ENCODE measurements at places on chromosomes 5 and 9.

DNA sequence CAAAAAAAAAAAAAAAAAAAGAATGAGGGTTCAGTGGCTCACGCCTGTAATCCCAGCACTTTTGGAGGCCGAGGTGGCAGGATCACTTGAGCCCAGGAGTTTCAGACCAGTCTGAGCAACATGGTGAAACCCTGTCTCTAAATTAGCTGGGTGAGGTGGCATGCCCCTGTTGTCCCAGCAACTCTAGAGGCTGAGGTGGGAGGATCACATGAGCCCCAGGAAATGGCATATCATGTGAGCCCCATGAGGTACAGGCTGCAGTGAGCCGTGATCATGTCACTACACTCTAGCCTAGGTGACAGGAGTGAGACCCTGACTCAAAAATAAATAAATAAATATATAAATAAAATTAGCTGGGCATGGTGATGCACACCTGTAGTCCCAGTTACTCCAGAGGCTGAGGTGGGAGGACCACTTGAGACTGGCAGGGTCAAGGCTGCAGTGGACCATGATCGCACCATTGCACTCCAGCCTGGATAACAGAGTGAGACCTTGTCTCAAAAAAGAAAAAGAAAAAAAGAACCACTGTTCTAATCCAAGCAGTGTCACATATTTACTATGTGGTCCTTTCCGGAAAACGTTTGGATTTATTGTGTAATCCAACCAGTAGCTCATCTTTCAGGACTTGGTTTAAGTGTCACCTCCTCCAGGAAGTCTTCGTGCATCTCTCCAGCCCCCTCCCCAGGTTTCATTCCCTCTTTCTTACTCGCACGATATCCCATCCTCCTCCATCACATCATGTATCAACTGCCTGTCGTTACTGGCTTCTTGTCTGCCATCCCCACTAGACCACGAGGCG is 12.3 kb upstream of the SPOUT1 start:
- no peak for DNase-seq

DNA sequence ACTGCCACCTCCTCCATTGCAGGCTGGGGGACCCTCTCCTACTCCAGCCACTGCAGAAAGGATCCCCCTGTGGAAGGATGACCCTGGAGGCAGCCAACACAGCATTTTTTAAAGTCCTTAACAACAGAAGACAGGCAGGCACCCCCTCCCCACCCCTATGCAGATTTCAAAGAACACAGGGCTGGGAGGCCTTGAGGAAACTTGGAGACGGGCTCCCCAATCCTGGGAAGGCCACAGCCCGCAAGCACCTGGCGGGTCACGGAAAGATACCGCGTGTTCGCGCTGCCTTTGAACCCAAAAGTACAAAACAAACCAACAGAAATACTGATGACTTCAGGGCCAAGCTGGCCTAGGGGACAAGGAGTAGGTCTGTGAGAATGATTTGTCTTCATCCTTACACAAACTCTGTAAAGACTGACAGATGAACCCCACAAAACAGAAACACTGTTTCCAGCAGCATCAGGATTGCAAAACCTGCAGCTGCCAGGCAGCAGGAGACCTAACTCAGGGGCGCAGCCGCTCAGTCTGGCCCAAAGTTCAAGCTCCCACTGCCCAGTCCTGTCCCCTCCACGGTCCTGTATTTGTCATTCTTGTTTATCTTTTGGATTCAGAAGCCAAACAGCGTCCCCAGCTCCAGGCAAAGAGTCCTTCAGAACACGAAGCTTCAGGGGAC is 13.8 kb downstream of the VAV2 start:
- DNase-seq = no peak

DNA sequence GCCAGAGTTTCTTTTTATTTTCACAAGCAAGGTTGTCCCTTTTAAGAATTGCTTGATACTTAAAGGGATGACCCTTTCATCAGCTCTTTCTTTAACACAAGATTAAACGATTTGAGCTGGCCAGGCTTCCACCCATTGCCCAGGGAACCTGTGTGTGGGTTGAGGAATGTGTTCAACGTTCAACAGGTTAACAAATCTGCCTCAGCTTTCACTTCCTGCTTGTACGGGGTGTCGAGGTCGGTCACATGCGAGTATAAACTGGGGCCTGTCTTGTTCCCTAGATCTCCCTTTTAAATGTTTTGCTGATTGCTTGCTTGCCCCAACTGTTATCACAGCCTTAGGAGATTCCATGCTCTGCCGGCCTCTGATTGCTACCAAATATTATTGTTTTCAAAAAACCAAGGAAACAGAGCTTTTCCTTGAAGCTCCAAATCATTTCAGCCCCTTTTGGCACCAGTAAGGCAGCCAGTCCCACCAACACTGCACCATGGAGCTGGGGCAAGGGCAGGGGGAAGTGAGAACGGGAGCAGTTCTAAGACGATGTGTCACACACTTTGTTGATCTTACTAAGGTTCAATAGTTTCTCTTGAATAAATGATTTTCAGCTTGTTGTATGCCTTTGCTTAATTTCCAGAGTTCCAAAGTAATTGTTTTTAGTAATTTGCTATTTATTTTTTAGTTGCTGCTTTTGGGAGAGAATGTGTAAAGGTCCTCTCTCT is 10.7 kb upstream of the CLK4 start:
- DNase-seq = no peak

DNA sequence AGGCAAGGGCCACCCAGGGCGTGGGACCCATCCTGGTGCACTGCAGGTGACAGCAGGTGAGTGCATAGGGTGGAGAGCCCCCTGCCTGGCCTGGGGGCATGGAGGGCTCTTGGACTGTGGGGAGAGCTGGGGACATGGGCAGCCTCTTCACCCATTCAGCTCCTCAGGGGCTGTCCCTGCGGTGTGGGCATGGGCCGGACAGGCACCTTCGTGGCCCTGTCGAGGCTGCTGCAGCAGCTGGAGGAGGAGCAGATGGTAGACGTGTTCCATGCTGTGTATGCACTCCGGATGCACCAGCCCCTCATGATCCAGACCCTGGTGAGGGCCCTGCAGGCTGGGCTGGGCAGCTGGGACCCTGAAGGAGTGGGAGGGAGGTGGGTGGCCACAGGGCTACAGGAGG is 20.4 kb upstream of the SPTLC1 start:
- DNase-seq = no peak

GRCh38 chr9:72013292-72013760 is 47.1 kb downstream of the C9orf57 start:
- DNase-seq = no peak

DNA sequence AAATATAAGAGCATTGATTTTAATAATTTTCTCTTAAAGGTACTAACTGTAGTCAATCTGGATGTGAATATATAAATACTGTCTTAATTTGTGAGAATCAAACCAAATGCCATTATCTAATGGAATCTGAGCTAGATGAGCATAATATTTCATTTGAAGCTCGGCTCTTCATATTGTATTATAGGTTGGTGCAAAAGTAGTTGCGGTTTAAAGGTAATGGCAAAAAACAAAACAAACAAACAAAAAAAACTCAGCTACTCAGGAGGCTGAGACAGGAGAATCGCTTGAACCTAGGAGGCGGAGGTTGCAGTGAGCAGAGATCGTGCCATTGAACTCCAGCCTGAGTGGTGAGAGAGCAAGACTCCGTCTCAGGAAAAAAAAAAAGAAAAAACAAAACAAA is 96.4 kb downstream of the CFAP90 start:
- no peak for DNase-seq

- DNase-seq = no peak
Observed at GRCh38 chr9:20985851-20986600, 45.4 kb downstream of the HACD4 start.

- DNase-seq = no peak
Observed at GRCh38 chr5:33065131-33065530, 354.0 kb downstream of the NPR3 start.

DNA sequence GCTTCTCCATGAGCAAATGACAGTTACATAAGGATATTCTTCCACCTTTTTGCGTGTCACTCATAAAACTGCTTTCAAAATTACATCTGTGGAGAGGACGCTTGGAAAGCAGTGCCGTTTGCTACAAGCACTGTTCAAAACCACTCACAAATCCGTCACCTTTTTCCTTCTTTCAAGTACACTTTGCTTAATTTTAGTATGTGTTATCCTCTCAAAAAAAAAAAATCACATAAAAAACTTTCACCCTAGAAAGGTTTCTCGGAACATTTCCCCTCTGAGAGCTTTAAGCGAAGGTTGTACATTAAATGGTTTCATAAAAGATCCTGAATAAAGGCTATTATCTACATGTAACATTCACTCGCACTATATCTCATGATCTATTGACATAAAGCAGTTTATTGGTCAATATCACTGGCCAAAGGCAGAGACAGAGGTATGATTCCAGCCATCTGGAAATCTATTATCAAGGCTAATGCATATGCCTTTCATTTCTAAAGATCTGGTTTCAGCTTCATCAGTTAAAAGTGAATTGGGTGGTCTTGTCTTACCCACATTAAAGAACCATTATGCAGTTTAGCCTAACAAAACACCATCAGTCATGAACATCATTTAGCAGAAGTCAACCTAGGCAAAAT is 163.6 kb downstream of the ENC1 start:
- no peak for DNase-seq
